ENCODE measurements at places on chromosomes 13 and 19. TPM values are rescaled to one million over a fixed set of nuclear protein-coding genes. Genes with fewer than 3 reads are reported as not detected.
A peak's percentile ranks its signal among the peaks of the same experiment; 100 is the strongest.

Gene METTL21C
- total RNA-seq = not detected

Gene ZNF234
- 1.6 TPM for total RNA-seq

Gene TIMM44
- total RNA-seq = 191 TPM

Gene KLF2
- 4.8 TPM for total RNA-seq

Gene PNKP
- total RNA-seq = 172 TPM

Gene PDCD5
- 165 TPM for total RNA-seq

Gene WASF3
- 2.0 TPM for total RNA-seq

Gene GPR12
- total RNA-seq = not detected

DNA sequence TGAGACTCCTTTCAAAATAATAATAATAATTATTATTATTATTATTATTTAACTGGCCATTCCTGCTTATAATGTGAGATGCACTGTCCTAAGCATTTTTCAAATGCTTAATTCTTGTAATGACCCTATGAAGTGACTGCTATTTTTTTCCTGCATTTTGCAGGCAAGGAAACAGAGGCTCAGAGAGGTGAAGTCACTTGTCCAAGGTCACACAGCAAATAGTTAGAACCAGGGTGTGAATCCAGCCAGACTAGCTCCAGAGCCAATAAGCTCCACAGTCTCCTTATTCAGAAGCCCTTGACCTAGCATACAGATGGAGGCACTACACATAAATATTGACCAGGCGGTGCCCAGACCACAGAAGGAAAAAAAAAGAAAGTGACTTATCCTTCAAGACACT lies 77.5 kb upstream of the CACNA1A start:
- no peak for DNase-seq

GRCh38 chr19:54523403-54523802 lies 20.8 kb downstream of the LAIR2 start:
- DNase-seq = peak; percentile 88

DNA sequence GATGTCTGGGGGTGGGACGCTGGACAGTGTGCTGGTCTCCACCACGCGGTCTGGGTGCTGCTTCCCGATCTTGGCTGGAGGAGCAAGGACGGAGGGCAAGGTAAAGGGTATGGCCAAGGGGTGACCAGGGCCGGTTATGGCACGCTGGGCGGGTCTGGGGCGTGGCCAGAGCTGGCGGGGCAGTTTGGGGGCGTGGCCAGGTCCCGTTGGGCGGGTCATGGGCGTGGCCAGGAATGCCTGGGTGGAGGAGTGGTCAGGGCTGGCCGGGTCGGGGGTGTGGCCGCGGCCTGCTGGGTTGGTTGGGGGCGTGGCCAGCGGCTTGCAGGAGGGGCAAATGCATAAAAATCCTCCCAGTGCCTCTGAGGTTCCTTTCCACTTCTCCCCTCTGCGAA lies 19.2 kb downstream of the GPX4 start:
- DNase-seq = peak; percentile 76

- DNase-seq = no peak
Measured at GRCh38 chr19:12769689-12770088, 5.7 kb downstream of the HOOK2 start.

DNA sequence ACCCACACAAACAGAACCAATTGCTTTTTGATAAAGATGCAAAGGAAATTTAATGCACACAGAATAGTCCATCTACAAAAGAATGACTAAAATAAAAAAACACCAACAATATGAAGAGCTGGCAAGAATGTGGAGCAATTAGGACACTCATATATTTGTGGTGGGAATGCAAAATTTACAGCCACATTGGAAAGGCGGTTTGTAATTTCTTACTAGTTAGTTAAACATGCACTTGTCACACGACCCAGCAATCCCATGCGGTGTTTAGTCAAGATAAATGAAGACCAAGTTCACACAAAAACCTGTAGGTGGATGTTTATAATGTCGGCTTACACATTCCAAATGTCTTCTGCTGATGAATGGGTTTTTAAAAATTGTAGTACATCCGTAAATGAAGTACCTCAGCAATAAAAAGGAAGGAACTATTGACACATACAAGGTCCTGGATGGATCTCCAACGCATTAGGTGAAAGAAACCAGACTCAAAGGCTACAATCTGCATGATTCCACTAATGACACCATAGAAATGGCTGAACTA lies 5.2 kb downstream of the GRTP1 start:
- DNase-seq = no peak

- DNase-seq = no peak
Measured at GRCh38 chr13:110186231-110186855, 120.6 kb downstream of the COL4A1 start.

DNA sequence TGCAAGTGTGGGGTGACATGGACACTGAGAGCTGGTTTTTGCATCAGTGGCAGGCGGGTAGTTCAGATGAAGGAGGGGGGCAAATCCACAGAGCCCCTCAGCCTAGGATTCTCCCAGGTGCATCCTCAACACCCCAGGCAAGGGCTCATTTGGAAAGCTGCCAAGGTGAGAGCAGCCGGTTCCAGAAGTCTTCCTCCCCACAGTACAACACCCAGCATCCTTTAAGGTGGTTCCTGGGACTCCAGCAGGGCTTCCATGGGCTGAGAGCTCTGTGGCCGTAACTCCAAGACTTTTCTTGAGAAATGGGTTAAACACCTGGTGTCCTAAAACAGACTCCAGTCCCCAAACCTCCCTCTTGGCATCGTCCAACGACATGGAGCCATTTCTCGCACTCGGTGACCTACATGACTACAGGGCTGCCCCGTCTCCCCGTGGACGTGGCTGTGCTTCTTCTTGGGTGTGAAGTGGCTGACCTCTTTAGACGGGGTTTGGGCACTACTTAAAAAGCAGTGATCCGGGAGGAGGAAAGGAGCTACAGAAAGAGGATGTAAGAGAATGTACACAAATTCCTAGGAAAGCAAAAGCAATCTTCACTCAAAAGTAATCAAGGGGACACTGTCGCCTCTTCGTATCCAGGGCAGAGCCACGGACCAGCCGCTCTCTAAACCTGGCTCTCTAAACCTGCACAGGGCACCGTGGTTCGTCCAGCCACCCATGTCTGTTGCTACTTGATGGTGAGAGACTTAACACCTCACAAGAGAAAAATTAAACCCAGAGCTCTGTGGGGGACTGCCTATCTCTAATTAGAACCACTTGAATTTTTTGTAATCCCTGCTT lies 25.5 kb downstream of the RANBP3 start:
- DNase-seq = no peak

DNA sequence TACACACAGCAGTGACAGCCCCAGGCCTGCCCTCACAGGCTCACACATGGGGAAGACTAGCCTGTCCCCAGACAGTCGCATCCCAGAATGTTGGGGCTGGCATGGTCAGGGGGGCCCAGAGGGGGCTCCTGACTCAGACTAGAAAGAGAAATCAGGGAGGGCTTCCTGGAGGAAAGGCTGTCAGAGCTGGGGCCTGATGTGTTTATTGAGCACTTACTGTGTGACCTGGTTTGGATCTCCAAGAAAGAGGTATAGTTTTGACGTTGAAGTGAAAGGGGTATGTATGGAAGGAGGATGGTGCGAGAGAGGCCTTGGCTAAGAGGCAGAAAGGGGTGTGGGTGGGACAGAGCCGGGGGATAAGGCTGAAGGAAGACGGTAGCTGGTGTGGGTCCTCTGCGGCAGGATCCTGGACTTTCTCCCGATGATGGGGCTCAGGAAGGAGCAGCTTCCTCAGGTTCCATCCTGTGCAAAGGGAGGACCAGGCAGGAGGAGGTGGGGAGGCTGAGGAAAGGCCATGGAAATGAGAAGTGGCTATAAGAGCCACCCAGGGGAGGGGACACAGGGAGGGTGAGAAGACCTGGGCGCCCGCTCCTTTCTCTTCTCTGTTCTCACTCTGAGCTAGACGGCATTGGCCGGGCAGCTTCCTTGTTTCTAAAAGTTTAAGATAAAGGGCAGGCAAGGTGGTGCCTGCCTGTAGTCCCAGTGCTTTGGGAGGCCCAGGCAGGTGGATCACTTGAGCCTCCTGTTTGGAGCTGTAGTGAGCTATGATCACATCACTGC lies 16.1 kb upstream of the BCL3 start:
- no peak for DNase-seq

DNA sequence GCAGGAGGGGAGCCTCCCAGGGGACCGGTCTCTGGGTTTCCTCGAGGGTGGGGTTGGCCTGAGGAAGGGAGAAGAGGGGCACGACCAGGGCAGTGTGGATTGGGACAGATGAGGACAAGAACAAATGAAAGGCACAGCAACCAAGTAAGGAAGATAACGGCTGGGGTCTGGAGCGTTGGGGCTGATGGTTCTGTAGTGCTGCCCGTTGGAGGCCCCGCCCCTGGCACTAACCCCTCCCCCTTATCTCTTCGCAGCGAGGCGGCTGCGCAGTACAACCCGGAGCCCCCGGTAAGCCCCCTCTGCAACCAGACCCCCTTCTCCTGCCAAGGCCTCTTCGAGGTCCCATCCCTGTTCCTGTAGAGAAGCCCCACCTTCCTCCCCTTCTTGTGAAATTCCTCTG lies 2.2 kb downstream of the CAPNS1 start:
- no peak for DNase-seq

DNA sequence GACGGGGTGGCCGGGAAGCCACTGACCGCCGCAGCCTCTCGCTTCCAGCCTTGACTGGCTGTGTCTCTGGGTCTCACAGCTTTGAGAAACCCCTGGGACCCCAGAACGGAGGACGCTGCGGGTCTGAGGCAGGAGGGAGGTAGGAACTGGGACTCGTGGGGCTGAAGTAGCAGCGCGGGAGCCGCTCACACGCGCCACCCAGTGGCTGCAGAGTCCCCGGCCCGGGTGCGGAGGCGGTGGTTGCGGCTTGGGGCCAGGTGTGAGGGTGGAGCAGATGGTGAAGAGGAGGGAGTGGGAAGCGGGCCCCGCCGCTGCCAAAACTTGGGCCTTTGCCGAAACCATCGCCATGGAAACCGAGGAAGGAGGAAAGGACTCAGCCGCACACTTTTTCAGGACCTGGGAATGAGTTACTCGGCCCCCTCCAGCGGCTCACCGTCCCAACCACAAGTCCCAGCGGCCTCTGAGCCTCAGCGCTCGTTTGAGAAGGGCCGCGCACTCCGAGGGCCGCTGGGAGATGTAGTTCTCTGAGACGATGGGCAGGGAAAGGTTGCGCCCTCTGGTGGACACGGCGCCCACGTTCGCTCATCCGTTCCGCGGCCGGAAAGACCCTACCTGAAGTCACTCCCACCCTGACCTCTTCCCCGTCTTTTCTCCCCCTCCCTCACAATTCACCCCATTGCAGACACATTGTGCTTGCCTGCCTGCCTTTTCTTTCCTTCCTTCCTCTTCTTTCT lies 2.2 kb upstream of the SLC17A7 start:
- peak; percentile 98 for DNase-seq

- peak; percentile 6 for DNase-seq
Measured at GRCh38 chr19:33150852-33151518, 19.1 kb downstream of the WDR88 start.

GRCh38 chr19:10913716-10914340 lies 14.6 kb downstream of the YIPF2 start:
- no peak for DNase-seq

GRCh38 chr13:22120646-22121045 lies 449.8 kb downstream of the FGF9 start:
- no peak for DNase-seq

DNA sequence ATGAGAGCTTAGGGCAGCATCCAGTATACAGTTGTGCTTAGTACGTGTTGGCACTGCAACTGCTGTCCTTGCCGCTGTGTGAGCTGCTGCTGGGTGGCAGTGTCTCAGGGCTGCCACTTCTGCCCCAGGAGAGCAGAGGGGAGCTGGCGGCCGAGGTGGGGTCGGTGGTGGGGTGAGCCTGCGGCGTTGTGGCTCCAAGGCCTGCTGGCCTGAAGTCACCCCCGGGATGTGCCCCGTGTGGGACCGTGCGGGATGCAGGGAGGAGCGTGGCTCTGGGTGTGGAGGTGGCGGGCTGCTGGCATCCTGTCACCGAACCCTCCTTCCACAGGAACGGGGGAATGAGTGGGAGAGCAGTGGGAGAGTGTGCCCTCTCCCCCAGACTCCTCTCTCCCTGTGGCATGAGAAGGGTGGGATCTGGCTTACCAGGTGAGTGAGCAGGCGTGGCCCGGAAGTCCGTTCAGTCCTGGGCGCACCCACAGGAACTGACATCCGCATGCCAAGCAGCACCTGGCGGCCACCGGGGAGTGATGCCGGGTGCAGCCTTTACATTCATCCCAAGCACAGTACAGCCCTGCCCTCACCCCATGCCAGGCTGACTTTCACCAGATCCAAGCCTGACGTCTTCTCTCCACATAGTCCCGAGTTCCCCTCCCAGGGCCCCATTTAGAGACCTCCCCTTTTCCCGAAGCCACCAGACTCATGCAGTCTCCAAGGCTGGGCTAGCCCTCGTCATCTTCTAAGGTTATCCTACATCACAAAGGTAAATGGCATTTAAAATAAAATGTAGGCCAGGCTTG lies 26.6 kb downstream of the MCF2L start:
- DNase-seq = no peak

DNA sequence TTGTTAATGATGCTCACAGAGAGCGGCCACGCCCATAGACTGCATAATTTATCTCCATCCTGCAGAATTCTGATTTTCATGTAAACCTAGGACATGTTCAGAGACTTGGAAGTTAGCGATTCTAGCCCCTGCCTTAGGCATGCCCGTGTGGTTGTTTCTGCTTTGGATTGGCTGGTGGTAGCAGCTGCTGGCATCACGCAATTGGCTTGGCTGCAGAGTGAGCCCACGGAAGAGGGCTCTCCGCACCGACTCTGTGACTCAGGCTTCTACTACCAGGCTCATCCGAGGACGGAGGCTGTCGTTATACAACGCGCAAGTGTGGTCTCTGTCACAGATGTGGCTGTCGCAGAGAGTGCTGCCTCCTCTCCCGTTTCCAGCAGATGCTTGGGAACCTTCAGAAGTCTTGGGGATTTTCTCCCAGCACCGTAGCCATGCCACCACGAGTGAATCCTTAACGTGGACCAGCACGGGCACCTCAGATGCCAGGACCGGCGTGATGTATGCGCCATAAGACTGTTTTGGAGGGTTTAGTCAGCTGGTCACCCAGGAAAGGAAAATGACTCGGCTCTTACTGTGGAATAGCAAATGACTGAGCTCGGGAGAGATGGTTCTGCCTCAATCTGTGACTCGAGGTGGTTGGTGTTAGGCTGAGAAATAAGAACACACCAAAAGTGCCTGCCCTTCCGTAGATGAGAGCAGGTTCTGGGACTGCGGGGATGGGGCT lies 61.0 kb upstream of the F7 start:
- no peak for DNase-seq

- peak; percentile 96 for DNase-seq
Measured at GRCh38 chr19:45547965-45548609, 36.5 kb downstream of the OPA3 start.

DNA sequence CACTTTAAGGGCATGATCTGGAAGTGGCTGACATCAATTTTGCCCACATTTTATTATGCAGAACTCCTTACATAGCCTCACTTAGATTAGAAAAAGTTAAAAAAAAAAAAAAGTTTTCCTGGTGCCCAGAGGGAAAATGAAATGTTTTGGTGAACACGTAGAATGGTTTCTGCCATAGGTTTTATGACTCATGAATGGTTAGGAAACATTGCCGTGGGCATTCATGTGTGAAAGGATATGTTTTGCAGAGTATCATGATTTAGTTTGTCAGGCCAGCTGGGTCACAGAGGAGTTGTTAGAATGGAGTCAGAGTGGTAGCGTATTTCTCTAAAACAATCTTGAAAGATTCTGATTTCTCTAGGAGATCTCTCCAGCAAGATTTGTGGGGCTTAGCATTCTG lies 133.8 kb downstream of the MRPL57 start:
- peak; percentile 42 for DNase-seq
